ENCODE measurements at places on chromosomes 13 and 19.

DNA sequence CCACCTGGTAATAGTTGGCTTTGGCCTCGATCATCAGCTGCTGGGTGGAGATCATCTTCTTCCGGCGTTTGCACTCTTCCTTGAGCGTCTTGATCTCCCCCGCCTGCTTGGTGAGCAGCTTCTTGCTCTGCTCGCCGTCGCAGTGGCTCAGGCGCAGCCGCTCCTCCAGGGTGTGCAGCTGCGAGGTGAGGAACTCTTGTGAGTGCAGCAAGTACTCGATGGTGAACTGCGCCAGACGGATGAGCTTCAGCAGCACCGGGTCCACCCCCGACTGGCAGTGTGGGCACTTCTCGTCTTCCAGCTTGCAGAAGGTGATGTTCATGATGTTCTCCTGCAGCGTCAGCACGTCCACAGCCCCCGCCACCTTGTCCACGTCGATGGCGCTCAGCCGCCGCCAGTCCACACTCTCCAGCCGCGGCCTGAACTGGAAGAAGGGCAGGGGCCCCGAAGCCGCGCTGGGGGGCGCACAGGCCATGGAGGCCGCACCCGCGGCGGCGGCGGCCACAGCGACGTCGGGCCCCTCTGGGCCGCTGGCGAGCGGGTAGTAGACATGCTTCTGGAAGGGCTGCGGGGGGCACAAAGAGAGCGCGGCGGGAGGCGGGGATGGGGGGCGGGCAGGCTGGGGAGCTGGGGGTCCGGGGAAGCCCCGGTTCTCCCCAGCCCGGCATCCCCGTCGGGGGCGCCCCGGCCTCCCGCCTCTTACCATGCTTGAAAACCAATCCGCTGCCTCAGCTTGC, 3.0 kb downstream of the DZIP1 start:
- DNase-seq = no peak

GRCh38 chr13:34914416-34914815, 27.7 kb upstream of the NBEA start:
- no peak for DNase-seq

- DNase-seq = no peak
These were observed 1.7 kb downstream of the UBXN6 start for GRCh38 chr19:4455719-4456475.

GRCh38 chr19:47323872-47324271, 8.1 kb upstream of the C5AR2 start:
- no peak for DNase-seq

- peak; percentile 82 for DNase-seq
These were observed 9.1 kb downstream of the LYL1 start for GRCh38 chr19:13093407-13094105.

DNA sequence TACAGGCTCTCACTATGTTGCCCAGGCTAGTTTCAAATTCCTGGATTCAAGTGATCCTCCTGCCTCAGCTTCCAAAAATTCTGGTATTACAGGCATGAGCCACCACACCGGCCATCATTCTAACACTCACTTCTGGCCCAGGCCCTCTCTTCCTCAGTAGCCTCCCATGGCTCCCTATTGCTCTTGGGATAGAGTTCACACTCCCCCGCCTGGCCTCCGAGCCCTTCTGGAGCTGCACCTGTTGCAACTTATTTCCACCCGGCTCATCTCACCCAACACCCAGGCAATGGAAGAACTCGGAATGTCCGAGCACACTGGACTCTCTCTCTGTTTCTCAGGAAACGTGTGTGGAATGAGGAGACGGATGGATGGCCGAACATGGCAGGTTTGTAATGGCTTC, 9.0 kb upstream of the SBK3 start:
- no peak for DNase-seq

- no peak for DNase-seq
These were observed 27.0 kb downstream of the DNM2 start for GRCh38 chr19:10744801-10745293.

GRCh38 chr13:106234636-106235035, 300.8 kb downstream of the EFNB2 start:
- no peak for DNase-seq

DNA sequence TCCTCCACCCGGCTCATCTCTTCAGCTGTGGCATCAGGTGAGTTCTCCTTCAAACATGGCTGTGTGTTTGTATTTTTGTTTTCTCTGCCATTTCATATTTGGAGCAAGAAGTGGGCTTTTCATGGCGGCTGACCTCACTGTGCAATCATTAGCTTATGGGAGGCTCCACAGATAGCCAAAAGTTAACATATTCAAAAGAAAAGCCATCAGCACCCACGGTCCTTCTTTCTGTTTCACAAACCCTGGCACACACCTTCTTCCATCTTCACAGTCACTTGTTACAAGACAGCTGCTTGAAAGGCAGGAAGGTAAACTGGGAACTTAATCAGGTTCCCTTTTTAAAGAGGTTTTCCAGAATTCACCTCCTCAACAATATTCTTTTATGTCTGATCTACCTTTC, 69.3 kb upstream of the ATP12A start:
- DNase-seq = no peak

- DNase-seq = no peak
These were observed 22.0 kb upstream of the EMP3 start for GRCh38 chr19:48303367-48303766.

DNA sequence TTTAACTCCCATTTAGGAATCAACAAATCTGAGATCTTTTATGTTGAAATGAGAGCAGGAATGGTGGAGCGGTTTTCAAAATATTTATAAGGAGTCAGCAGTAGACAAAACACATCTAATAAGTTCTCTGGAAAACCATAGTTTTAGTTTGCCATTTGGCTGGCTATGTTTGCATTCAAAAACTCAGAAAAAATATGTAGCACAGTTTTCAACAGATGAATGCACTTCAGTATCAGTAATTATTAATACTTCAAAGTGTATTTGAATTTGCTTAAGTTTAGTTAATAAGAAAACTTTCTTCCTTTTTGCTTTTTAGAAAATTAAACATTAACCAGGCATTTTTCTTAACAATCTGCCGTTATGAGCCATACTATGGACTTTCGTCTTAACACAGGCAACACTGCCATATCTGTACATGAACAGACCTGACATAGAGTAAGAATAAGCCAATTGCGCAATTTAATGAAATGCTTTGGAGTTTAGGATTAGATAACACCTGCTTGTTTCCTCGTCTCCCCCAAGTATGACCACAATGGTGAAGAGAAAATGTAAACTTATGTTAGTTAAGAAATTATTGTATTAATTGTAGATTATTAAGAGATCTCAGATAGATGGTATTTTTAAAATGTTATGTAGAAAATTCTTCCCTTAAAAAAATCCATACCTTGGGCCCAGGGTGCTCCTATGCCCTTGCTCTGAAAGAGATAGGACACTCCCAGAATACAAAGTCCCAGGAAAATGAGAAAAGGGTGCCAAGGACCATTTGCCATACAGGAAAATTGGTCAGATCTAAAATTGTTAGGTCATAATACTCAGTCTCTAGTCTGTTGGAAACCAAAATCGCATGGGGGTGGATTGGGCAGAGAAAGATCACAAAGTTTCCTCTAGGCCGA, 552.3 kb upstream of the ARGLU1 start:
- no peak for DNase-seq

GRCh38 chr13:39422845-39423565, 180.0 kb downstream of the LHFPL6 start:
- no peak for DNase-seq

DNA sequence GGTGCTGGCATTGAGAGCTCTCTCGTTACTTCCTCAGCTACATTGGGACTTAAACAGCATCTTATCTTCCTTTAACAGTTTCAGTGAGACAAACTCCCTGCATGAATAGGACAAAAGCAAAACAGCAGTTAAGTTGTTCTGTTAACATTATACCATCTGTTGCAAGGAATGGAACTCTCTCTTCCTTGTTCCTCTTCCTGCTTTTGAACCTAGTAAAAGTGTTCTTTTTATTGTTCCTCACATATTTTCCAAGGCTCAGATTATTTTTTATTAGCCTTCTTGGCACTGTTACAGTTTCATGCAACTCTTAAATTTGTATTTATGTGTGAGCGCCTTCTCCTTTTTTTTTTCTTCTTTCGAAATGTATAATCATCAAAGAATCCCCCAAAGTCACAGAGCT, 202.6 kb upstream of the UFM1 start:
- DNase-seq = no peak

DNA sequence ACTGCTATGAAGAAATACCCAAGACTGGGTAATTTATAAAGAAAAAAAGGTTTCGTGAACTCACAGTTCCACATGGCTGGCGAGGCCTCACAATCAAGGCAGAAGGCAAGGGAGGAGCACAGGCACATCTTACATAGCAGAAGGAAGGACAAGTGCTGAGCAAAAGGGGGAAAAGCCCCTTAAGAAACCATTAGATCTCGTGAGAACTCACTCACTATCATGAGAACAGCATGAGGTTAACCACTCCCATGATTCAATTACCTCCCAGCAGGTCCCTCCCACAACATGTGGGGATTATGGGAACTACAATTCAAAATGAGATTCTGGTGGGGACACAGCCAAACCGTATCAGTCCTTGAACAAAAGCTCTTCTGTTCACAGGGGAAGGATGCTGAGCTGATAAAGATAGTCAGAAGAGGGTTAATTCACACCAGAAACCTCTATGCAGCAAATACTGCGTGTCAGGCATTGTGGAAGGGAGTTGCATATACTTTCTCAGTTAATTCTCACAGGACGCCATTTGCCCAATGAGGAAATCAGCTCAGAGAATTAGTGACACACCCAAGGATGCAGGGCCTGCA, 246.2 kb downstream of the FOXO1 start:
- no peak for DNase-seq

DNA sequence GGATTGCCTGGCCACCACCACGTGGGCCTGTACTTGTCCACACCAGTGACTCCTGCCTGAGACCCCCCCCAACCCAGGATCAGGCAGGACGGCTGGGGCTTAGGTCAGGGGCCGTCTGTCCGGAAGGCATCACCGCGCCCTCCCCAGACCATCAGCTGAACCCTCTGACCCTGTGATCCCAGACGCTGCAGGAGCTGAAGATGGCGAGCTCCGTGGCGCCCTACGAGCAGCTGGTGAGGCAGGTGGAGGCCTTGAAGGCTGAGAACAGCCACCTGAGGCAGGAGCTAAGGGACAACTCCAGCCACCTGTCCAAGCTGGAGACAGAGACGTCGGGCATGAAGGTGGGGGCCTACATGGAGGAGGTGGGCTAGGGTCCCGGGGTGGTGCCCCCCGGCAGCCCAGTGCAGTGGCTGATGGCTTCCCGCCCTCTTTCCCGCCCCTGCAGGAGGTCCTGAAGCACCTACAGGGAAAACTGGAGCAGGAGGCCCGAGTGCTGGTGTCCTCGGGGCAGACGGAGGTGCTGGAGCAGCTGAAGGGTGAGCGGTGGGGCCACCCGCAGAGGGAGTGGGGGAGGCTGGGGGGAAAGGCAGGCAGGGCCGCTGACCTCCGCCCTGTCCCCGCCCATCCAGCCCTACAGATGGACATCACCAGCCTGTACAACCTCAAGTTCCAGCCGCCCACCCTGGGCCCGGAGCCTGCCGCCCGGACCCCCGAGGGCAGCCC, 3.0 kb downstream of the APC2 start:
- DNase-seq = no peak

GRCh38 chr19:29263305-29264135, 50.6 kb upstream of the UQCRFS1 start:
- peak; percentile 37 for DNase-seq

DNA sequence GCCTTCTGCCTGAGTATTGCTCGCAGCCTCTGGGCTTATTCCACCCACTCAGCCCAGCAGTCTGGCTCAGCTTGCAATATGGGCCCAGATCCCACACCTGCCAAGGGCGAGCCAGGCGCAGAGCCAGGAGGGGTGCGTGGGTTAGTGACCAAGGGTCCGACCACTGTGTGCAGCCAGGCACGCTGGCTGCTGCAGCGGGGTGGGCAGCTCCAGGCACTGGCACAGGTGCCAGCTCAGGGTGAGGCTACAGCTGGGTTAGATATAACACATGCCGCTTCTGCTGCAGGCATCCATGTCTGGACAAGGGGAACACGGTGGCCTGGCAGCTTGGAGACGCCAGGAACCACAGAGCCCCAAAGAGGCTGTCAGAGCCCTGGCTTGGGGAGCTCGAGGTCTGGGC, 12.6 kb upstream of the URAD start:
- DNase-seq = no peak

DNA sequence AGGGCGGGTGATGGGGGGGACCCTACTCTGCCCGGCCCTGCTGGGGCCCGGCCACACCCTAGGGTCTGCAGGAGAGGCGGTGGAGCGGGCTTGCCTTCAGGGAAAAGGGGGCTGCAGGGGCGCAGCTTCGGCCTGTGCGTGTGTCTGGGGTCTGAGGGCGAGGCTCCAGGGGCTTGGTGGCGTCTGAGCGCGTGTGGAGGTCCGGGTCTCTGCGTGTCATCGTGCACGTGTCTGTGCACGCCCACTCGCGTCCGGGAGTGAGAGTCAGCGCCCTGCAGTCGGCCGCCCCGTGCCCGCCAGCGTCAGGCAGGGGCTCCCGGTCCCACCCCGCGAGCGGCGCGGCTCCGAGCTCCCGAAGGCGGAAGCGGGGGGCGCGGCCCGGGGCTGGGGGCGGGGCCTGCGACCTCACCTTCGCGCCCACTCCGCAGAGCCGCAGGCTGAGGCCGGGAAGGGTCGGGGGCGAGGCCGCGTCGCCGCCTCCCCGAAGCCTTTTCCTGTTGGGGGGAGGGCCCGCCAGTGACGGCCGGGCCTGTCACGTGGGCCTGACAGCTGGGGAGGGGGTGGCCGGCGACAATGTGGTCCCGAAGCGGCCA, at the start of gene ARHGAP45:
TSS of gene ARHGAP45 (plus strand) at position 420 of the 593 bp plus-strand sequence. CDS start 239 bp downstream, outside the sequence.
- DNase-seq = peak; percentile 37

GRCh38 chr19:38695317-38695683, 47.9 kb downstream of the ACTN4 start:
- peak; percentile 14 for DNase-seq

DNA sequence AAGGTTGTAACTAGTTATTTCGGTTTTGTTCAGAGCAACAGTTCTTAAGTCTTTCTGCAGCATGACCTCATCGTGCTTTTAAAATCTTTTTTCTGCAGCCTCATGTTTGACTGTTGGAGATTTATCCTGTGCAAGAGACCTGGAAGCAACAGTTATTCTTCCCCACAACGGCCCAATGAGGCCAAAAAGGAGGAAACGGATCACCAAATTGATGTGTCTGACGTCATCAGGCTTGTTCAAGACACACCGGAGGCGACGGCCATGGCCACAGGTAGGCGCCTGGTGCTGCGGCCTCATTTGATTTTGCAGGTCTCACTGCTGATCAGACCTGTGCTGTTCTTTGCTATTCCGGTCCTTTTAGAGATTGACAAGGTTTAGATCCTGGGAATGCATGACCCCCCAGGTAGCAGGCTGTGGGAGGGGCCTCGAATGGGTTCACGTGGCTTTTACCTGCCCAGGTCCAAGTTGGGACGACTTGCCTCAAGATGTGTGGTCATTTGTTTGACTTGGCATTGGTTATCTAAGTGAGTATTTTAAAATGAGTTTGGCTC, 66.8 kb upstream of the MCF2L start:
- DNase-seq = no peak

Measured in Kasumi-1 (cell line).